ENCODE measurements at places on chromosomes 7 and 10.
A peak's percentile ranks its signal among the peaks of the same experiment; 100 is the strongest.

DNA sequence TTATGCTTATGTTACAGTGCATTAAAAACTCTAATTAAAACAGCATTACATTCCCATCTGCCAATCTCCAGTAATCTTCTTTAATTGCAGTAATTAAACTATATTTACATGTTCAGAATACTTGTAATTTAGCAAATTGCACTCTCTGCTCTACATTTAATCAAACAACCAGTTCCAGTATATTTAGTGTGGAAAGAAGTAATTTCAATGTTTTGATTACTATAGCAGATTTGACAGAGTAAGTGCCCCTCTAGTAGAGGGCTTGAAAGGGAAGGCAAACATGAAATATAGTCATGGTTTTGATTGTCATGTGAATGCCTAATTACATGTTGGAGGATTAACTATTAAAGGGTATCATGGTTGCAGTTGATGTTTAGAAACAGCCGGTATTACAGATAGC, 739.7 kb downstream of the AUTS2 start:
- no peak for DNase-seq

DNA sequence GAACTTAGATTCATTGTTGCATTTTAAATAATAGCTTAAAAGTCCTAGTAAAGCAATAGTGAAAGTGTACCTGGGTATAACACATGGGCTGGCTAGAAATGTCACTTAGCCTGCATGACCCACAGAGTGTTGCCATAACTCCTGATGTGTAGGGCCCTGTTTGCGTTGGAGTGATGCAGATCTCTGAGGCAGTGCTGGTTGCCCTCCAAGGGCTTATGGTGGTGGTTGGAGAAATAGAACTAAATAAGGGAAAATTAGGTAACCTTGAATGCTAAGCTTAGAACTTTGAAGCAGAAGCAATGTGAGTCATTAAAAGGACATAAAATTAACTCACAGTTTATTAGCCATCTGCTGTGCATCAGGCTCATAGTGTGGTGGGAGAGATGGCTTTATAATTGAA, 105.7 kb downstream of the CCNY start:
- no peak for DNase-seq

DNA sequence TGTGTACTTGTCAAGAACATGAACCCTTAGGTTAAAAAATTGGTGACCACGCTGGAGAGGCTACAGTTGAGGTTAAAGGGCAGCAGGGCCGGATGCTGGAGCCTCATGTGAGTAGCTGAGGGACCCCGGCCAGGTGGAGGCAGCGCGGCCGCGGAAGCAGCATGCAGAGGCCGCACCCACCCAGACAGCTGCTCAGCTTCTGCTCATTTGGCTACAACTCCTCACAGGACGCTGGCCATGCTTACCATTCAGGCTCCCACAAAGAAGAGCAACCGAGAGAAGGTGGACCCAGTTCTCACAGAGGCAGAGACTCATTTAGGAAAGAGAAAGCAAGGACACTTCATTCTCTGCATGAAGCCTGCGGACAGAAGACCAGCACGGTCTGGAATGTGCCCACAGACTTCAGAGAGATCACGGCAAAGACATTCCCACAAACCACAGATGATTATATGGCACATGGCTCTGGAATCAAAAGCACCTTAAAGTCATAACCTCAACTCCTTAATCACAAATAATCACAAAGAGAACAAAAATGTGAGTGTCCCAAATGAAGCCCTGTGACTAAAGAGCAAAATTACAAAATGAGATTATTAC, 94.4 kb downstream of the VOPP1 start:
- no peak for DNase-seq

GRCh38 chr7:117004899-117005298, 51.6 kb downstream of the ST7 start:
- no peak for DNase-seq

DNA sequence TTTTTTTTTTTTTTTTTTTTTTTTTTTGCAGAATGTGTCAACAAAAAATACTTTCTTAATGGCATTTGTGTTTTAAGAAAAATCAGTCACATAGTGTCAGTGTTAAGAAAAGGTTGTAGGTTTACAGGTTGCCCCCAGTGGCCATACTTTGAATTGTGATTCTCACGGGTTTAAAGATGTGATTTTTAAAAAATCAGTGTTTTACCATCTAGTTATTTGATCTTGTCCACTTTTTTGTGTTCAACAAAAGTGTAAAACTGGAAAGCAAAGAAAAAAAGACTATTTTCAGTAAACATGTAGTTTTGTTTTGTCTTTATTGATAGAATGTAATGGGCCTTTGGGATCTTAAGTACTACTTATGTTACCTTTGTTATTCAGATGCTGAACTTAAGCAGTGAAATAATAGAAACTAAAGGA, 25.7 kb downstream of the SUV39H2 start:
- DNase-seq: no peak

GRCh38 chr7:69518705-69519077, 79.6 kb upstream of the AUTS2 start:
- DNase-seq: no peak

DNA sequence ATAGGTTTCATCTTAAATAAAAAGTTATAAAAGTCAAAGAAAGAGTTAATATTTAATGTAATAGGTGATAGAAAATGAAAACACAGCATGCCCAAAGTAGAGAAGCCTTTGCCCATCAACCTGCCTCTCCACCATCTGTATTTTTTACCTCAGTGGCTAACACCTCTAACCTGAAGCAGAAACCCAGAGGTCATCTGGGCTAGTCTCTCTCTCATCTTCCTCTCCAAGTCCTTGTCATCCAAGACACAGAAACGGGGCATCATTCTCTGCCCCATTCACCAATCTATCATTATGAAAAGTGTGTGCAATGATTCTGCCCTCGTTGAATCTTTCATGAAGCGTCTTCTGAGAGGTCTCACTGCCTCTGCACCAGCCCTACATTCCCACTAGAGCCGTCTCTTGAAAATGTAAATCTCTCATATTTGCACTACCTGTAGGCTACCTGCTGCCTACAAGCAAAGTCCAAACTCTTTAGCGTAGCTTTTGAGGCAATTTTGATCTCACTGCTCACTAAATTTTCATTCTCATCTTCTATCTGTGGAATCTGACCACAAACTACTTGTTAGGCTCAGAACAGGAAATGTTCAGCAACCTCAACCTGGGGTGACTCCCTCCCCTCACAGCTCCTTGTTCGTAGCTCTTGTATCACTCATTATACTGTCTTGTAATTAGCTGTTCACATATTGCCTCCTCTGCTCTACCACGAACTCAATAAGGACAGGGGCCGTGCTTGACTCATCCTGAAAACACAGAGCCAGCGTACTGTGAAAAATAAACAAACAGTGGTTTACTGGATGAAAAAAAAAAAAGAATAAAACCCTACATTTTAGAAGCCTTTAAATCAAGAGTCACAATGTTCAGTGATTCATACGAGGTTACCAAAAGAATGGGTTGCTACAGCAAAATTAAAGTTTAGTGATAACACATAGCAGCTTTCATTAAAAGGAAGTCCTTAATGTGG, 83.1 kb downstream of the CTNNA3 start:
- DNase-seq: peak; percentile 25

GRCh38 chr7:45399069-45399468, 175.1 kb upstream of the ADCY1 start:
- DNase-seq: no peak

- DNase-seq: no peak
These were observed 80.7 kb downstream of the FANK1 start for GRCh38 chr10:125976960-125977605.

GRCh38 chr10:28217848-28218247, 85.0 kb downstream of the MPP7 start:
- no peak for DNase-seq

DNA sequence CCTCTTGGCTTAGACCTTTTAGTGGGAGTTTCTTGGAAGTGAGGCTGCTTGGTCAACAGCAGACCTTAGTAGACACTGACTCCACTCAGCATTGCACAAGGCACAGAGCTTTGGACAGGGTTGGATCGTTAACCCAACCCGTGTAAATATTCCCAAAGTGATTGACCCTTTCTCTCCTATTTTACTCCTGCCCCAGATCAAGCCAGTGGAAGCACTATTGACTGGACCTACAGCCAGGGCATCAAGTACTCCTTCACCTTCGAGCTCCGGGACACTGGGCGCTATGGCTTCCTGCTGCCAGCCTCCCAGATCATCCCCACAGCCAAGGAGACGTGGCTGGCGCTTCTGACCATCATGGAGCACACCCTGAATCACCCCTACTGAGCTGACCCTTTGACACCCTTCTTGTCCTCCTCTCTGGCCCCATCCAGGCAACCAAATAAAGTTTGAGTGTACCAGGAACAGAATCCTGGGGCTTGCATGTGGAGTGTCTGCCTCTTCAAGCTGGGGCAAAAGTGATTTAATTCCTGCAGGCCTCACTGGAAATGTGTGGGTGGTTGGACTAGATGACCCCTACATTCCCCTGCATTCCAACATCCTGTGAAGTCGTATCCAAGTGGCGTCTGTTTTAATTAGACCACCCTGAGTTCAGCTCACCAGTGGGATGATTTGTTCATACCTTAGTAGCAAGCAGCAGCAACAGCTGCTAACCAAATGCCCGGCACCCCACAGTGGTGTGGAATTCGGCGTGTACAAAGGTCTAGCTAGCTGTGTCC, 7.5 kb downstream of the CPA1 start:
- DNase-seq: no peak

DNA sequence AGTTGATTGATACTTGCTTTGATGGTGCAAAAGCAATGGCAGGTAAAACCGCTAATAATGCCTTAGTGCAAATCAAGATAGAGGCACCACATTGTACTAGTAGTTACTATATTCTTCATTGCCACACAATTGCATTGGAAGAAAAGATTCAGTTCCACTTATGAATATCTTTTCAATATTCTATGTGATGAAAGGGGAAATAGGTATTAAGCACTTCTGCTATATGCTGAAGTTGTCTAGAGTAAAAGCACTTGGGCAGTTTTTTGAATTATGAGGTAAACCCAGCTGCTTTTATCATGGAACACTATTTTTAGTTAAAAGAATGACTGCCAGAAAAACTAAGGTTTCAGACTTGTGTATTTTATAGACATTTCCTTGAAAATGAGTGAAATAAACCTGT, 15.5 kb downstream of the ENTPD7 start:
- no peak for DNase-seq

- DNase-seq: no peak
These were observed 20.2 kb downstream of the CREB3L2 start for GRCh38 chr7:137981668-137982067.

DNA sequence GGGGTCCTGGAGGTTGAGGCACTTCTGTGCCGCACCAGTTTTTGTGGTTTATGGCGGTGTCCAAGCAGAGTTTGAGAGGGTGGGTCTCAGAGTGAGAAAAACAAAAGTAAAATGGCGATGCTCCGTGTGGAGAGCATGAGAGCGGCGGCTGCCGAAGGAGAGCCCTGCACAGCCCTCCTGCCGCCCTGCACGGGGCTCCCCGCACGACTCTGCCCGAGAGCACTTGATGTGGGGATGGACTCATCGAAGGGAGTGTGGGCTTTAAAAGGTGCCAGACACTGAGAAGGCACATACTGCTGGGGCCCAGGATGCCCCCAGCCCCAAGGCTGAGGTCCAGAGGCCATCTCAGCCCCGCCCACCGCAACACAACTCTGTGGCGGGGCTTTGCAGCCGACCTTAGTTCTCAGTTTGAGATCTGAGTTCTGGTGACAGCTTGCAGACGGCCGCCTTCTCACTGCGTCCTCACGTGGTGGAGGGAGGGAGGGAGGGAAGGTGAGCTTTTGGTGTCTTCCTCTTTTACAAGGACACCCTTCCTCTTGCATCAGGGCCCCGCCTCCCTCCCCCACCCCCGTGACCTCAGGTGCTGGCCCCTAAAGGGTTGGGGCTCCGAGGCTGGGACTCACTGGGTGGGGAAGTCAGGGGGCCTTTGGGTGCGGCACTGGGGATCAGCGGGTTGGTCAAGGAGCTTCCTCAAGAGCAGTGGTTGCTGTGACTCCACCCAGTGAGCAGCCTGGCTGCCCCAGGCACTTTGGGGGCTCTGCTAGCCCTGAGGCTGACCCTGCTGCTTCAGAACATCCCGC, 69.1 kb downstream of the NKX6-2 start:
- DNase-seq: no peak

- no peak for DNase-seq
These were observed 340.8 kb upstream of the PODXL start for GRCh38 chr7:131897016-131897789.

DNA sequence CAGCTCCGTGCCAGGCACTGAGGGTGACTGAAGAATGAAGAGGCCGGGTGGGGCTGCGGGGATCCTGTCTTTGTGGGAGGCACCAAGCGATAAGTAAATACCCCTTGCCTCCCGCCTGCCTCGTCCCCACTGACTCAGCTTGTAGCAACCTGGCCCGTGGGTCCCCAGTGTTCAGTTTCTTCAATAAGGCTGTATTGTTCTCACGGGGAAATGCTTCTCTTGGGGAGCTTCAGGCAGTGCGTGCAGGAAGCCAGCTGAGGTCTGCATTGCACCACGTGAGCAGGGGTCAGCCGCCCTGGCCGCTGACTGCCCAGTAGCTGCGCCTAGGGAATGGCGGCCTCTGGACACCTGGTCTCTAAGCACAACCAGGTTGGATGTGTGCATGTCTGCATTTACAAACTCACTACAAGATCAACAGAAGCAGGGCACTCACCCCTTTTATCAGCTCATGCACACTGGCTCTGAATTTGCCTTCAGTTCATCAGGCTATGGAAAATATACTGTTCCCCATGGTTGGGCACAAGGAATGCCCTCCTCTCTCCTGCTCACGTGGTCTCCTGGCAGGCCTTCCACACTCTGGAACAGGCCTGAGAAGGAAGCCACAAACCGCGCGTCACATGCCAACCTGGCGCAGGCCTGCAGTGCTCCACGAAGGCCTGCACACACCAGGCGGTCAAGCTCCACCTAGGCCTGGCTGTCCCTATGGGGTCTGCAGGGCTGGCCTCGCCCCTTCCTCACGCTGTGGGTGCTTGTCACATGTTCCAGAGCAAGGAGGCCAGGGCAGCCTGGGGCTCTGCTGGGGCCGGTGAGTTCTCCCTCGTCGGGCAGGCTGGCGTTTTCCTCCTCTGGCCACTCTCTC, 135.7 kb upstream of the RNF32 start:
- no peak for DNase-seq

DNA sequence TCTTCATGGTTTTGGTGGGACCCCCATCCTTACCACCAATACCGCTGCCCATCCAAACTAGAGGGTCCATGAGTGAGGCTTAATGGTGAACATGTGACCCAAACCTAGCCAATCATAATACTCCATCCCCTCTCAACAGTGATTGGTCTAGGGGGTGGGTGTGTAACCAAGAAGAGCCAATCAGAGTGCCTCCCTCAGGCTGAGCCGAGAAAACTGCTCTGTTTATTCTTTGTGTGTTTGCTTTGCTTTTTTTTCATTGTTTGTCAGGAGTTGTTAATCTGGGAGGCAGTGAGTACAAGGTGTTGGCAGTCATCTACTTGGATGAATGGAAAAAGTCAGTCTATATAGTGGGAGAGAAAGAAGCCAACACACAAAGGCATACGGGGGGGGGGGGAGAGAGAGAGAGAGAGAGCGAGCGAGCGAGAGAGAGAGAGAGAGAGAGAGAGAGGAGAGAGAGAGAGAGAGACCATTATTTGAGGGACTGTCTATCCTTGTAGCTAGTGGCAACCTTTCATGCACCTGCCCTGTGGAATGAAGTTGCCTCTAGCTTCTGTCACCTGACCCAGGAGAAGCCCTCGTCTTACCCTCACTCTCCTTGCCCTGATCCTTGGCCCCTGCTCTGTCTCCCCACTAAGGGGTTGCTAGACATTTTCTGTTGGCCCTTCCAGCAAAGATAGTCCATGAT, 441.7 kb downstream of the TYW1 start:
- DNase-seq: no peak

GRCh38 chr7:131595699-131596098, 39.3 kb upstream of the PODXL start:
- DNase-seq: no peak

All from stimulated activated CD4-positive, alpha-beta T cell treated with anti-CD3 and anti-CD28 coated beads, Interleukin-12 subunit alpha, Interleukin-12 subunit beta, amount 100 ng/mL, for 24 hours (primary cell).